ENCODE measurements at places on chromosomes 2 and 18.

GRCh38 chr2:104120171-104120570 is 733.7 kb upstream of the POU3F3 start:
- no peak for DNase-seq

DNA sequence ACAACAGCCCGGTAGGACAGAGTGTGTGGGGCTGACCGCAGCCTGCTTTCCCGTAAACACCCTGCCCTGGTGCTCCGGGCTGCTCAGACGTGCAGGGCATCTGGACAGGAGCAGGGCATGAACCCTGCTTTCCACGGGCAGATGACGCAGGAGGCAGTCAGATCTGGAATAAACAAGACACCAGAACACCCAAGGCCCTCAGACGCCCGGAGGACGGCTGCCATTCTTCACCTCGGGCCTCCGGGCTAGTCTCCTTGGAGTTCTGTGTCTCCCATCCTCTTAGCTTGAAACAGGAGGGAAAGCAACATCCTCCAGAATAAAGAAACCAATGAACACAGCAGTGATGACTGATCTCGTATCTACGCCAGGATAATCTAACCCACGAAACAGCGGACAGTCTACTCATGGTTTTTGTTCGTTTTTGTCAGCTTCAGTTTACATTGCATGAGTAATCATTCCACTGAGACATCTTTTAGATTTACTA is 7.3 kb downstream of the PXDN start:
- peak; percentile 92 for DNase-seq

GRCh38 chr2:53752385-53752784 is 15.2 kb upstream of the CHAC2 start:
- no peak for DNase-seq

DNA sequence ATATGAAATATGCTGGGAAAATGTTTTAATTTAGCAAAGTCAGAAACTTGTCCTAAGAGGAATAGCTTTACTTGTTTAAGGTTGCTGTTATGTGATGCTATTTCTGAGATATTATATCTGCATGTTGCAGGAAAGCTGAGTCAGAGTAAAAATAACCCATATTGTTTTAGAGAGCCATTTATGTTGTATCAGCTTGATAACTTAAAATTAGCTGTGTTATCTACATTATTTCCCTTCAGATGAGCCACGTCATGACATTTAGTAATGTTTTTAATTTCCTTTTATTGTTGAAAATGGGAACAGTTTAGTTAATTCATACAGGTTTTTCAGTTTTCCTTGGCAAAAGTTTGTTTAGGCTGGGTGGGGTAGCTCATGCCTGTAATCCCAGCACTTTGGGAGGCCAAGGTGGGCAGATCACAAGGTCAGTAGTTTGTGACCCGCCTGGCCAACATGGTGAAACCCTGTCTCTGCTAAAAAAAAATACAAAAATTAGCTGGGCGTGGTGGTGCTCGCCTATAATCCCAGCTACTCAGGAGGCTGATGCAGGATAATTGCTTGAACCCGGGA is 55.8 kb downstream of the TTC27 start:
- DNase-seq = no peak

DNA sequence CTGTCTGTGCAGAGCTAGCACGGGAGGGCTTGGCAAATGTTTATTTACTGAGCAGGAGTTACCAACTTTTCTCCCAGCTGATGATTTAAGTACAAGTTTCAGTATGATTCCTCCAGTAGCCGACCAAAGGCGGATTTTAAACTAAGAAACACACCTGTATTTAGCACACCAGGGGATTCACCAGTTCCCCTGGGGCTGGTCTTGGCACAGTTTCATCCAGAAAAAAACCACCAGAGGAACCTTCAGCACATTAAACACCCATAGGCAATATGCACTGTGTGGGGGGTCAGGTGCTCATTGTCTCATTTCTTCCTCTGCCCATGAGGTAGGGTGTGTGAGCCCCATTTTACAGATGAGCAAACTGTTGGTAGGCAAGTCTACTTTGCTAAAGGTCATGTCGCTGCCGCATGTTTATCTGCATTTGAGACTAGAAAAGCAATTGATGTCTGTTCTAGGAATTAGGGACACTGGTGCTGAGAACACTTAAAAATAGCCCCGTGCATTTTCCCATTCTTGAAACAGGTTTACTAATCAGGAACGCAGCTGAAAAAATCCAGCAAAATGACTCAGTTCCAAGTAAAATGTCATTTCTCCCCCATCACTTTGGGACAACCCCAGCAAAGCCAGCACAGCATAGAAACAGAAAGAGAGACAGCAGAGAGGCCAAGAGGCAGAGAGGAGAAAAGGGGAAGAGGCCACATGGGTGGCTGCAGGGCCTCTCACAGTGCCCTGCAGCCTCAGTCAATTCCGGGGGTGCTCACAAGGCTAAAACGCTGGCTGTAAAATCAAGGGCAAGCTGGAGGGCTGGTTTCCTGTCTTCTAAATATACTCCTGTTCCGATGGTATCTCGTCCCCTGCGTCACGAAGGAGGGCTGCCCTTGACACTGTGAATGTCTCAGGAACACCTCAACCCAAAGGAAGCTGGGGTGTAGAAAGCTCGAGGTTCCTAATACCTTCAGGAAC is 166.8 kb upstream of the ID2 start:
- no peak for DNase-seq

- DNase-seq = peak; percentile 84
Measured at GRCh38 chr2:46650556-46651001, 171.2 kb downstream of the TMEM247 start.

DNA sequence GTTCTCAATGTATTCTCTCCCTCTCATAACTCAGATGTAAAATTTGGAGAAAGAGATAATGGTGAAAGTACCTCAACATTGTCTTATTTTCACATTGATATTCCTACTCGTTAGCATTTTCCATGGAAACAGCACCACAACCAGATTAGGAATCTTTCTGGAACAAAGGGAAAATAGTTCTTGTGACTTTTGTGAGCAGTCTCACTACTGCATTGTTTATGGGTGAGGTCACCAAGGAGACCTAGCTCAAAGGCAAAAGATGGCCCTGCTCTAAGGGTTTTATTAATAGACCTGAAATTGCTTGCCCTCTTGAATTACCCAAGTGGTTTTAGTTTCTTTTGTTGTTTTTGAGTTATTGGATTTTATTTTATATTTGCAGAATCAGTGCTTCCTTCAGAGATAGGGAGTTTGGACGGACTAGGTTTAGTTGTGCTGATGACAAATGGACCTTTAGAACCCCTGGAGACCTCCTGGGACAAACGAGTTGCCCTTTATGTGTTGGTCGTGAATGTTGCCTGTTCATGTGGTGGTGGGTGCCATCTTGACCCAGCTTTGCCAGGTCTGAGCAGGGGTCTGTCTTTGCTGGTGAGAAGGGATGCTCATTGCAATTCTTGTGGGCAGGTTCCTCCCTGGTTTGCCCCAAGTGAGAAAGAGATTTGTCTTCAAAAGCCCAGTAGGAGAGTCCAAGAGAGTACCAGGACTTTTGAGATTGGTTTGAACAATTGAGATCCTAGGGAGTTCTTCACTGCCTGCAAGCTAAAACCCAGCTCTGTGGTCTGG is 58.1 kb downstream of the INPP4A start:
- DNase-seq = peak; percentile 47

Data from fibroblast of upper back skin (primary cell).